ENCODE measurements at places on chromosomes 2 and 18.

DNA sequence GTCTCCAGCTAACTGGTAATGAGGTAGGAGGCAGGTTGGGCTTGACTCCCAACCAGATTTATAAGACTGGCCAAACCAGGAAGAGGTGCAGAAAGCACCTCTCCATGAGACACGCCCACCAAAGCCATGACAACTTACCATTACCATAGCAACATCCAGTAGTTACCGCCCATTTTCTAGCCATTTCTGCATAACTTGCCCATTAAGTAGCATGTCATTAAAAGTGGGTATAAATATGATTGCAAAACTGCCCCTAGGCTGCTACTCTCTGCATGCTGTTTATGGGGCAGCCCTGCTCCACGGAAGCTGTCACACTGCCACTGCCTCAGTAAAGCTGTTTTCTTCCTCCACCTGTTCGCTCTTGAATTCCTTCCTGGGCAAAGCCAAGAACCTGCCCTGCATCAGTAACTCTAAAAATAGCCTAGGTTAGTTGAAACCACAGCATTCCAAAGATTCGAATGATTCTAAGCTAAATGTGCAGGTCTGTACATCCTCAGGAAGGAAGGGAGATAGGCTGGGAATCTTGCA, 131.9 kb downstream of the ATL2 start:
- DNase-seq: peak; percentile 47

DNA sequence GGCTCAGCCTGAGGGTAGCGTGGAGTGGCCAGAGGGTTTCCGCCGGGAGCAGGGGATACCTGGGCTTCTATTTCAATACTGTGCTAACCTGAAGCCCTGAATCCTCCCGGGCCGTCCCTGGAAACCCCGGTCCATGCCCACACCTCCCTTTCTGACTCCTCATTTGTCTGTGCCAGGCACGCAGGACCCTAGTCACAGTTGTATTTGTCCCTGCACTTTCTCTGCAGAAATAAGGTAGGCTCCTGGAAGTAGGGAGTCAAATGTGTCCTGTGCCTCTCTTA, 418.8 kb upstream of the HS6ST1 start:
- no peak for DNase-seq

- DNase-seq: no peak
Measured at GRCh38 chr18:46693996-46694395, 37.0 kb upstream of the LOXHD1 start.

DNA sequence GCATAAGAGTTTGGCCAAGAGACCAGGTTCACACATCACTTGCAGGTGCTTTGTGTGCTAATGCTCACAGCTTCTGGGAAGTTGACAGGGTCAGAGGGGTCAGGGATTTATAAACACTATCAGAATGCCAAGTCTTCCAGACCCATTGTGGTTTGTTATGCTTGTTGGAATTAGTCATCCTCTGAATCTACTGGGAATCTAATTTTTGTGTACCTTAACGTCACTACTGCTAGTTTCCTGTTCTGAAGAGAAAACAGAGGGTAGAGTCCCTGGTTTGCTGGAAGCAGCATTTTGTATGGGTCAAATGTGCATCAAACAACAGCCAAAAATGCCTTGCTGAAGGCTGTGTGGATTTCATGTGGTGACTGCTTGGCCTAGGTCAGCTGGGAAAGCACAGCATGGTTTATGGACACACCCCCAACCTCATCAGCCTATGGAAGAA, 33.3 kb downstream of the ANTXR1 start:
- DNase-seq: peak; percentile 53

GRCh38 chr2:75608684-75609333, 37.8 kb upstream of the MRPL19 start:
- DNase-seq: peak; percentile 55

GRCh38 chr18:62897153-62897552, 181.8 kb downstream of the PHLPP1 start:
- DNase-seq: peak; percentile 71

DNA sequence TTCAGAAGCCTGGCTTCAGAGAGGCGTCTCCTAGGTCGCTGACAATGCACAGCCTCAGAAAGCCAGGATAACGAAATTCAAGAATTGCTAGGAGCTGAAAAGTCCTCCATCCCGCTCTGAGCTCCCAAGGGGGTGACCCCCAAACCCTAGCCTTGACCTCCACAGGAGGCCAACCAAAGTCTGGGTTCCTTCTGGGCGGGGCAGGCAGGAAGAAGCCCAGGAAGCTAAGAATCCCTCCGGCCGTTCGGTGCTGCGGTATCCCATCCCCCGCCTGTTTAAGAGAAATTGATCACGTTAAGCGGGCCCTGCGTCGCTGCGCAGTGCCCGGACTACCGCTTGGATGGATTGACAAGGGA, 2.5 kb upstream of the OSR1 start:
- no peak for DNase-seq

- peak; percentile 59 for DNase-seq
Measured at GRCh38 chr2:238483021-238483420, 56.3 kb downstream of the ASB1 start.

DNA sequence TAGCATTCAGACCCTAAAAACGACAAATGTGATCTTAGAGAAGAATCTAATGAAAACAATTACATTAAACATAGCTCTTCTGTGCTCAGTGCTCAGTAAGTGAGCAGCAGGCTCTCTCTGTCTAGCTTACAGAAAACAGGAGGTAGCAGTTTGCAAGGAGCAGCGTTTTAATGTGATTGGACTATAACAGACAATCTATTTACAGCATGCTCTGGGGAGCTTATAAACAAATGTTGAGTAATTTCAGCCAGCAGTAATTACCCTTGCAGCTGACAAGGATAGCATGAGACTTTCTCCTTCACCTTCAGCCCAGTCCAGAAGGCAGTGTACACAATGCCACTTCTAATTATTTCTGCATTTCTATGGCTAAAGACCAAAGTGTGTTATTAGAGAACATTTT, 270.4 kb downstream of the FIGN start:
- no peak for DNase-seq

GRCh38 chr2:57859755-57860154, 186.9 kb upstream of the VRK2 start:
- DNase-seq: no peak

- peak; percentile 73 for DNase-seq
Measured at GRCh38 chr2:30569946-30570345, 122.9 kb downstream of the LCLAT1 start.

- DNase-seq: no peak
Measured at GRCh38 chr2:47160660-47161059, 5.6 kb upstream of the STPG4 start.

GRCh38 chr2:168650139-168650538, 152.3 kb upstream of the NOSTRIN start:
- DNase-seq: no peak

DNA sequence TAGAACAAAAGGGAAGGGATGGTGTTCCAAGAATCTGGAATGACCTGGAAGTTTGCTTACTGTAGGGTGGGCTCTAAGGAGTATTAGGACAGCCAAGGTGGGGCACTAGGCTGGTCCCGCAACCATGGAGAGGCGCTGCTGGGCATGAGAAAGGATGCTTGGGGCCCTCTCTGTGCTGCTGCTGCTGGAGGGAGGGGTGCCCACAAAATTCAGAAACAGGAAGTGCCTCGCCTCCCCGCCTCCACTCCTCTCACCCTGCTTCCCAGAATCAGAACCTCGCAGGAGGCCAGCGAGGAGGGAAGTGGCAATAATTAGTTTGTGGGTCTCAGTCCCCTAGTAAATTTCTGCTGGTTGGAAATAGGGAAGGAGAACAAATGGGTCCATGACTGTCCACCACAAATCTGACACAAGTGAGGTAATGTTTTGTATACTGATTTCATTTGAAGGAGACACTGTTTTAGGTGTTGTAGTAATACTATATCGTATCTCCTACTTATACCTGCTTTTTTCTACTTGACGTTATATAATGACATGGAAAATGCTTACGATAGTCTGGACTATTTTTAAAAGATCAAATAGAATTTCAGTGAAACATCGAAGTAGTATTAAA, 7.9 kb upstream of the PDCL3 start:
- no peak for DNase-seq

DNA sequence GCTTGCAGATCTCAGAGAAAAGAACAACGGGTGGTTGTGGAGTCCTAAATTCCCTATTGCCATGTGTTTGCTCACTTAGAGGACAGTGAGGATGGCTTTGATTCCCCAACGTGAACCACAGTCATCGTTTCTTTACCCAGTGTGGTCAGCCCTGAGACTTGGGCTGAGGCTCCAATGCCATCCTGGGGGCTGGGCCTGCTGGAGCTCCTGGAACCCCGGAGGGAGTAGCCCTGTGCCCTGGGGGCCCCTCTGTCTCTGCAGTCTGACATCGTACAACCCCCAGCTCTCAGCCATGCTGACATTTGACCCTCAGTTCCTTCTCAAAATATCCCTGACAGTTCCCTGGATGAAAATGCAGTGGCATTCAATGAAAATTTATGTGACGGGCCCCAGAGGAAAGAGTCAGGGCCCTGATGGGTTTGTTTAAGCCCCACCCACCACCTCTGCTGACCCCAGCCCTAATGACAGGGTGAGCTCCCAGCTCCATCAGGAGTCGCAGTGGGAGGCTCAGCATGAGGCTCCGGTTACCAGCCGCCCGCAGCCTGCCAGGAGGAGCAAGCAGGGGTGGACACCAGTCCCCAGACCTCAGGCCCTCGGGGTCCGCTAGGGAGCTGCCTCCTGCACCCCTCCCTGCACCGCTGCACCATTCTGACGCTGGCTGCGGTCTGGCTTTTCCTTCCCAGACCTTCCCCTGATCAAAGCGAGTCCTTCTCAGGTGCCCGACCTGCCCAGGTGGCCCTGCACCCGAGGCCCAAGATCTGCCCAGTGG, 120.9 kb downstream of the TWIST2 start:
- no peak for DNase-seq

GRCh38 chr2:31213601-31214443, 3.5 kb downstream of the CAPN14 start:
- DNase-seq: no peak

GRCh38 chr2:219297766-219298456, 11.3 kb downstream of the PTPRN start:
- DNase-seq: no peak

DNA sequence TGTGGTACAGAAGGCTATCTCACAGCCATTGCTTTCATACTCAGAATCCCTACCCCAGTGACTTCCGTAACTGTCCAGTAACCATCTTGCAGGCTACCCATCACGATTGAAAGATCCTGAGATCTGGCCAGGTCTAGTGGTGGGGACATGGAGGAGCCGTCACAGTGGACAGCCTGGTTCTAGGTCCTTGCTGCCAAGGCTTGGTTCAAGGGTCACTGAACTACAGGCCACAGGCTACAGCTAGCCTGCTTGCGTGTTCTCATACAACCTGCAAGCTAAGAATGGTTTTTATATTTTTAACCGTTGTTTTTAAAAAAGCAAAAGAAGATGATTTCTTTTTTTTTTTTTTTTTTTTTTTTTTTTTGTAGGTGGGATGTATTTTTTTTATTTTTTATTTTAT, 151.6 kb downstream of the MYO1B start:
- no peak for DNase-seq

GRCh38 chr2:45269149-45269793, 260.0 kb upstream of the SIX2 start:
- no peak for DNase-seq

GRCh38 chr2:50719837-50720696, 311.9 kb downstream of the NRXN1 start:
- DNase-seq: no peak

DNA sequence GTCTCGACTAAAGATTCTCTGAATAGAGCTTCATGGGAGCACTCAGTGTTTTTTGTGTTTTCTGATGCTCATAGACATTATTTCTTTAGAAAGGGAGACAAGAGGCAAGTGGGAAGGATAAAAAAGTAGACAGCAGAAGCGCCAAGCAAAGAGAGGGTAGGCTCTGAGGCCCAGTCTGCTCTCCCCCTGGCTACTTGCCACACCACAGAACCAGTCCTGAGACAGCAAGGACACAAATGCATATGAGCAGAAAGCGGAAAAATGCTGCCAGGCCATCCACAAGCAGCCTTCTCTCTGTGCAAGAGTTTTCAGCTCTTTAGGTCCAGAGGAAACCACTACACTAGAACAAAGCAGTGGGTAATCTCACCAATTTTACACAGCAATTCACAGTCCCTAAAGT, 285.4 kb downstream of the ZNF521 start:
- DNase-seq: peak; percentile 47

GRCh38 chr2:61967262-61967661, 61.8 kb downstream of the COMMD1 start:
- DNase-seq: no peak

- DNase-seq: no peak
Measured at GRCh38 chr2:181621779-181622490, 35.0 kb downstream of the CERKL start.

DNA sequence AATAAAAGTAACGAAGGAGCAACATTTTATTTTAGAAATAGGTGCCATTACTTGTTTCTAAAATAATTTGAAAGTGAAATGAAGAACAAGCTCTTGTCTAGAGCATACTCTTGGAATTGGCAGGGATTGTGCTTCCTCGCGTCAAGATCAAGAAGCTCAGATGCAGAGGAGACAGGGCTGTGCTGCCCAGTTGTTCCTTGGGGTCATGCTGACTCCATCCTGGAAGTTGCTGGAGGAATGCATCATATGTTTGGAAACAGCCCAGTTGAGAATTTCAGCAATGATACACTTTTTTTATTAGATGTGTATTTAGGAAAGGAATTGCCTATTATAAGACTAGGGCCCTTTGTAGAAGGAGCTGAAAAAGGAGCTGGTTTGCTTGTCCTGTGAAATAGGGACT, 17.2 kb downstream of the LTBP1 start:
- DNase-seq: peak; percentile 69

- no peak for DNase-seq
Measured at GRCh38 chr2:7771781-7772180, 854.6 kb downstream of the RNF144A start.

- DNase-seq: peak; percentile 14
Measured at GRCh38 chr2:122031544-122032263, 276.3 kb downstream of the TSN start.

Measured in fibroblast of upper back skin (primary cell).